ENCODE measurements at places on chromosomes 11 and 22.
A peak's percentile ranks its signal among the peaks of the same experiment; 100 is the strongest.

GRCh38 chr11:86414032-86414431 is 39.3 kb downstream of the CCDC81 start:
- no peak for DNase-seq

GRCh38 chr22:38755155-38755910 is 465 bp downstream of the SUN2 start:
- peak; percentile 79 for DNase-seq

DNA sequence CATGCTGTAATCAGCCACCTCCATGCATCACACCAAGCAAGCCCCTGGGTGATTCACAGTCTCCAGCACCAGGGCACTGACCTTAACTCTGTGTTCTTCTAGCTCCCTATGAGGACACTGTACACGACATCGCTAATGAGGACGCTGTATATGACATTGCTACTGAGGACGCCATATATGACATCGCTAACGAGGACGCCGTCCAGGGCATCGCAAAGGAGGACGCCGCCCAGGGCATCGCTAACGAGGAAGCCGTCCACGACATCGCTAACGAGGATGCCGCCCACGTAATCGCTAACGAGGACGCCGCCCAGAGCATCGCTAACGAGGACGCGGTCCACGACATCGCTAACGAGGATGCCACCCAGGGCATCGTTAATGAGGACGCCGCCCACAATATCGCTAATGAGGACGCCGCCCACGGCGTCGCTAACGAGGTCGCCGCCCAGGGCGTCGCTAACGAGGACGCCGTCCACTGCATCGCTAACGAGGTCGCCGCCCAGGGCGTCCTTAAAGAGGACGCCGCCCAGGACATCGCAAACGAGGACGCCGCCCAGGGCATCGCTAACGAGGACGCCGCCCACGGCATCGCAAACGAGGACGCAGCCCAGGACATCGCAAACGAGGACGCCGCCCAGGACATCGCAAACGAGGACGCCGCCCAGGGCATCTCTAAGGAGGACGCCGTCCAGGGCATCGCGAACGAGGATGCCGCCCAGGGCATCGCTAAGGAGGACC is 34.5 kb upstream of the DGCR6L start:
- DNase-seq: no peak

- DNase-seq: no peak
These were observed 37.7 kb downstream of the NTM start for GRCh38 chr11:131408025-131408640.

DNA sequence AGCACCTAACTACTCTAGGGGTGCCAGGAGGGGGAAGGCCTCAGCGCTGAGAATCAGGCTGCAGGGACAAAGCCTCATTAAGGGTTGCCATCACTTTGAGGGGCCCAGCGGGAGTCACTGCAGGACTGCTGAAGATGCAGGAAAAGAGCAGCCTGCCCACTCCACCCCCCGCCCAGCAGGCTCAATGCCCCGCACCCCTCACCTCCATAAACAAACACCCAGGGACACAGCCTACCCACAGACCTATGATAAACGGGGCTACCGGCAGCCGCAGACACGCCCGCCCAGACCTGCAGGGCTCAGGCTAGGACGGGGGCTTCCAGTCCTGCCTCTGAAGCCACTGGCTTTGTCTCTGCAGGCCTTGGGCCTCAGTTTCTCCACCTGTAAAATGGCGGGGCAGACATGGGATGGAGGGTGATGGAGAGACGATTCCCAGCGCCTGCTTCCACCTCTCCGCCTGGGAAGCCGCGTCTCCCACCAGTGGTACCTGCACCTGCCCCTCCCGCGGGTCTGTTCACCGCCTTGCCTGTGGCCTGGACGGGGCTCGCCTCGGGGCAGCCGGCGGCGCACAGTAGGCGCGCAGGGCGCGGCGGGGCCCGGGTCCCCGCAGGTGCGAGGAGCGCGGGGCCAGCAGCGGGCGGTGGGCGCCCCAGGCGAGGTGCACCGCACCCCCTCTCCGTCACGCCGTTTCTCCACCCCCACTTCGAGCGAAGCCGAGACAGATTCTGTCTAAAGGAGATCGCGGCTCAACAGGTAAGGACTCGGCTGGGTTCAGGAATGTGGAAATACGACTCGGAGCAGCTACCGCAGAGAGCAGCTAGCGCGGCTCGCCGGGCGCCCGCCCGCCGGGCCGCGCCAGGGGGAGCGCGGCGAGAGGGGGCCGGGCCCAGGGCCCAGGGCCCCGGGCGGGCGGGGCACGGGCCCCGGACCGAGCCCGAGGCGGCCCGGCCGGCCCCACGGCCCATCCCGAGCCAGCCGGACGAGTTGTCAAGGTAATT is 1.5 kb downstream of the WNT7B start:
- DNase-seq: no peak

DNA sequence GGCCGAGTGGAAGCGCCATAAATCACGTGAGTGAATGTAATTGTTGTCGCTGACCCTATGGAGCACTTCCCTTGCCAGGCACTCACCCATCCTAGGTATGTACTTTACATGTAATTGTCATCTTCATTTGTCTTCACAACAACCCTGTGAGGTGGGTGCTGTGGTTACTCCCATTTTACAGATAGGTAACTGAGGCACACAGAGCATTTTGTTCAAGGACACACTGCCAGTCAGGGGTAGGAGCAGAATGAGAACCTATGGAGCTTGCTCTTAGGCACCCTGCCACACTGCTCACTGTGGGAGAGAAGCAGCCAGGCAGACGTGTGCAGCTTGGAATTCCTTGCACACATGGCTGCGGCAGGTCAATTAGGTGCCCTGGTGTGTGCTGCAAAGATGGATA is 785 bp upstream of the EFCAB6 start:
- DNase-seq: no peak

DNA sequence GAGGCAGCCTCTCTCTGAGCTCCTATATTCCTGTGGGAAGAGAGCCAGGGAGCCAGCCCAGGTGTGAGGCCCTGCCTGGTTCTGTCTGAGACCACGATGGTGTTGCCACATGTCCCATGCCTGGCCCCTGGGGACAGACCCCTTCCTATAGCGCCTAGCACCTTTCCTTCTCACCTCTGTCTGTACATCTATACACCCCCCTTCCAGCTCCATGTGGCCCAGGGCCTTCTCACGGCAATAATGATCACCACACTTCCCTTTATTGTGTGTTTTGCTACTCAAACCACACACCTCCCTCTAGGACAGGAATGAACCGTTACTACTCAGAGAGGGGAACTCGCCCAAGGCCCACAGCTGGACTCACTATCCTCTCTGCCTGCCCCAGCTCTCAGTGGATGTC is 12.8 kb downstream of the CD82 start:
- no peak for DNase-seq

DNA sequence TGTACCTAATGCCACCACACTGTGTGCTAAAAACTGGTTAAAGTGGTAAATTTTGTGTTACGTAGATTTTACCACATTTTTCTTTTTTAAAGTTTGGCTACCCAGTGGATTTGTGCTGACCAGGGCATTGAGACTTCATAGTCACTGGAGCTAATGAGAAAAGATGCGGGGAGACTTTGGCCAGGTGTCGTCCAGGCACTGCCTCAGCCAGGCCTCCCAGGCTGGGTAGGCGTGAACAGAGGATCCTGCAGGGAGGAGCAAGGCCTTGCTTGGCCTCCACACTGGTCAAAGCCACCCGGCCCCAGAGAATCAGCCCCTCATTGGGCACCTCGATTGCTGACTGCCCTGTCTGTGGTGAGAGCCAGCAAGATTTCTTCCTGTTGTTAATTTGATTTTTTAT is 13.4 kb upstream of the MGAT3 start:
- no peak for DNase-seq

DNA sequence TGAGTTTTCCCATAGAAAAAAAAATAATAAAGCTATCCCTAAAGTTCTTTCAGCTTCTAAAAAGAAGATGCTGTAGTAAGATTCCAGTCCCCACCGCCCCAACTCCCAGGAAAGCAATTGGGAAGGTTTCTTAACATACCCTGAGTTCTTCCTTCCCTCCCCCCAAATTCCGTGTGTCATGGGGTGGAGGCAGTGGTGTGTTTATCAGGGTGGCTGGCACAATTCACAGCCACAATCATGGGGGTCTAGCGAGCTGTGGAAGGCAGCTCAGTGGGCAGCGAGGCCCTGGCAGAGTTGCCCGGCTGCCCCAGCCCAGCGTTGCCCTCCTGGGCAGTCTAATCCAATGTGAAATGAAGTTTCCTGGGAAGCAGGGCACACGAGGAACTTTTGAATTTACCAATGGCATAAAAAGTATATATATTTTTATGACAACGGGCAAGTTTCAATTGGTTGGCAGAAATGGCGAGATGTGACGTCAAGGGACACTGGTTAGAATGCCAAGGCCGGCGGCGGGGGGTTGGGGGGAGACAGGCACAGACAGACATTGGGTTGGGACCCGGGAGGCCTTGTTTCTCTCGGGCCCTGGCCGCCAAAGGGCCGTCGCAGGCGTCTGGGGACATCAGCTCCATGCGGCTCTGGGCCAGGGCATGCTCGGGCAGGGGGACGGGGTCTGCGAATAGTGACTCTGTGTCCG is 80.7 kb upstream of the PPARA start:
- peak; percentile 49 for DNase-seq

DNA sequence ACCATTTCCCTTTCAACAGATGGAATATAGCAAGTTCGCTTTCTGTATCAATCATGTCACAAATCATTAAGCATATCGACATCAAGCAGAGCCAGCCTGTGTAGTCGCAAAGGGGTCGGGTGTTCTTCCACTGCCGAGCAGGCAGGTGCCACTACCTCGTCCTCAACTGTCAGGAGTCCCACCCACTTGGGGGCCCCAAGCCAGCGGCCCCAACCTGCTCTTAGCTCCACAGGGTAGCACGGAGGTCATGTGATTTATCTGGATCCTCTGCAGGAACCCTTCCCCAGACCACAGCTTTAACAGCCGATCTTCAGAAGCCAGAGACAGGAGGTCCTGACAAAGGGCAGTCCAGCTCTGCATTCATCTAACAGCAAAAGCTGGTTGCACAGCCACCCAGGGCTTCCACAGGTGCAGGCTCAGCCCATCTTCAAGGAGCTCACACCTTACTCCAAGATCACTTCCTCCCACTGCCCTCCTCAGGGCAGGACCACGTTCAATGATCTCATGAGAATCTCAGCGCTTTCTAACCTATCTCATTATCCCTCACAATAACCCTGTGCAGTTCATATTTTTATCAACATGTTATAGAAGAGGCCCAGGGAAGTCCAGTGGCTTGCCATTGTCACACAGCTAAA is 110.2 kb downstream of the TRIM29 start:
- DNase-seq: no peak

DNA sequence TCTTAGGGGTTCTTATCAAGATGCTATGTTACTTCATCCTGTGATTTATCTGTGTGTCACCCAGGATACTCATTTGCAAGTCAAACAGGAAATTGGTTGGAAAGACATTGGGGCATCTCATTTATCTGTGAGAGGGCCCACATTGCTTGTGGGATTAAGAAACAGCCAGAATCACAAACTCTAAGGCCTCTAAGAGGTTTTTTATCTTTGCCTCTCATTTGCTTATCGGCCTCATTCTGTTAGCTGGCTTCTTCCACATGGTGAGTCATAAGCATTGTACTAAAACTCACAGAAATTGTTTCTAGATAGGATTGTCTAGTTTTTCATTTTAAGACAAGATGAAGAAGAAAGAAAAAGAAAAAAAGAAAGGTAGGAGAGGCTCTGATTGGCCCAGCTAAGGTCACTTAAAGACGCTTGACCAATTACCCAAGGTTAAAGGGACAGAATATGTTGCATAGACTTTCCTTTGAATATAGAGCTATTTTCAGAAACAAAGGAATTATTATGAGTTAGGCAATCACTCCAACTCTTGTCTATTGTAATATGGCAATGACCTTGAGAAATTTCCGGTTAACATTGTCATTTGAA is 121.9 kb downstream of the ARHGAP42 start:
- DNase-seq: no peak

- no peak for DNase-seq
These were observed 20.8 kb downstream of the FADS3 start for GRCh38 chr11:61870541-61871031.

GRCh38 chr11:134466156-134466555 is 54.1 kb upstream of the B3GAT1 start:
- no peak for DNase-seq

- no peak for DNase-seq
These were observed 1264.0 kb upstream of the CNTN5 start for GRCh38 chr11:97756571-97757335.

GRCh38 chr11:119578521-119579191 is 150.3 kb downstream of the NECTIN1 start:
- DNase-seq: no peak

GRCh38 chr11:12460466-12460865 is 83.1 kb downstream of the PARVA start:
- no peak for DNase-seq

DNA sequence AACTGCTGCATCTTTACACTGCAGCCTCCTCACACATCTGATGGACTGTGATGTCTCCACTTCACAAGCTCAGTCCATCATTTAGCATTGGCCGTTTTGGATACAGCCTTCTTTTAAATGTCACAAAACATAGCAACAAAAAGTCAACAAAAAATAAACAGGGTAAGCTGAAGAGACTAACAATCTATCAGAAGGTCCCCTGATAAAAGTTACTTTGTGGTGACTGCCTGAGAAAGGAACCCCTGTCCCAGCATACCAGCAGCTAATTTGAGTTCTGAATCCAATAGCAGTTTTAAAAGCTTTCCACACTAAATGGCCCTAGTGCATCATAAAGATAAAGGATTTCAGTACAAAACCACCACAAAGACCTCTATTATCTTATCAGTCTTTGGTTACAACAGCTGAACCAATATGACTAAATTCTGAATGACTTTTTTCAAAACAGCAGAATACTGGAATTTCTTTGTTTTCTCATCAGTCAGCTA is 162.4 kb downstream of the SOX6 start:
- DNase-seq: no peak

- DNase-seq: no peak
These were observed 253.5 kb upstream of the TENM4 start for GRCh38 chr11:79694368-79694767.

DNA sequence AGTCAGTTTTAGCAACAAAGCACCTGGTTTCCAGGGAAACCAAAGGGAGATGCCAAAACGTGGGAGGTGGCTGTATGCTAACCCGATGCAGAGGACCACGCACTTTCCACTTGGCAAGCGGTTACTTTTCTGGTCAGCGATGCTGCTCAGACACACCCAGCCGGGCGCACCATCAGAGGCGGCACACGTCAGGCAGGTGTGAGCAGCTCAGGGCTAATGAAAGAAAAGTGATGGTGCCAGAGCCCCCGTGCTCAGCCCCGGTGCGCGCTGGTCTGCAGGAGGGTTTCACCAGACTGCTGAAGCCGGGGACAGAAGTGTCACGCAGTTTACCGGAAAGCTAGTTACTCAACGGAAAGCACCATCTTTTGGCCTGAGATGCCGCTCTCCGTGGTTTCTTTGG is 5.7 kb downstream of the LTO1 start:
- DNase-seq: no peak

DNA sequence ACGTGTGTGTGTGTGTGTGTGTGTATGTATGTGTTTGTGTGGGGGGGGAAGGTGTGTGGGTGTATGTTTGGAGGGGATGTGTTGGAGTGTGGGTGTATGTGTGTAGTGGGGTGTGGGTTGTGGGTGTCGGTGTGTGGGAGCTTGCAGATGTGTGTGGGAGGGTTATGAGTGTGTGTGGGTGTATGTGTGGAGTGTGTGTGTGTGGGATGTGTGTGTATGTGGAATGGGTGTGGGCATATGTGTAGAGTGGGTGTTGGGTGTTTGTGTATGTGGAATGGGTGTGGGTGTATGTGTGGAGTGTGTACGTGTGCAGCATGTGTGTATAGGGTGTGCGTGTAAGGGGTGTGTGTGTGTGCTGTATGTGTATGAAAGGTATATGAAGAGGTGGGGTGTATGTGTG is 14.7 kb downstream of the STX3 start:
- no peak for DNase-seq

- no peak for DNase-seq
These were observed 1.8 kb upstream of the NCF4 start for GRCh38 chr22:36858966-36859365.

All from T-helper 2 cell treated with Interferon-gamma antibody and Interleukin-4, amounts not matched to agents 5 μg/mL and 100 μg/mL, for 36 hours (primary cell).